Left colon (tissue), 2 donors: ENCODE measurements at places on chromosomes 12 and 14.

GRCh38 chr12:84995641-84996040 lies 40.4 kb downstream of the TSPAN19 start:
- no peak for DNase-seq

GRCh38 chr12:70321191-70321590 lies 44.9 kb upstream of the KCNMB4 start:
- no peak for DNase-seq

GRCh38 chr14:92930737-92931602 lies 8.0 kb downstream of the CHGA start:
- DNase-seq = no peak

DNA sequence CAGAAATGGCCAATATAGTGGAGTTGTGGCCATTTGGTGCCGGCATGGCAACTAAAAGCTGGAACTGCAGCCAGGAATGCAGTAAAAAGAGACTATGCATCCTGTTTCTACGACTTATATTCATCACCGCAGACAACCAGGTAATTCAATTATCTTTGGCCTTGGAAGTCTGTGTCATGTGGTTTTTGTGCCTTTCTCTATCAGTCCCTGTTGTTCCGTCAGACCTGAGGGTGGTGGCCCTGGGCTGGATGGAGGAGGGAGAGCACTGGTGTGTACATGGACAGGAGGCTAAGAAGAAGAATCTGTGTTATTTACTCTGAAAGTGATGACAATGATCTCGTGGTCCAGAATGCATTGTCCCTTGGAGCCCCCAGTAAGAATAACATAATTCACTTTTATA lies 852.6 kb downstream of the VRK1 start:
- DNase-seq = no peak

- no peak for DNase-seq
These were observed 87.8 kb upstream of the EEA1 start for GRCh38 chr12:93016752-93017350.

DNA sequence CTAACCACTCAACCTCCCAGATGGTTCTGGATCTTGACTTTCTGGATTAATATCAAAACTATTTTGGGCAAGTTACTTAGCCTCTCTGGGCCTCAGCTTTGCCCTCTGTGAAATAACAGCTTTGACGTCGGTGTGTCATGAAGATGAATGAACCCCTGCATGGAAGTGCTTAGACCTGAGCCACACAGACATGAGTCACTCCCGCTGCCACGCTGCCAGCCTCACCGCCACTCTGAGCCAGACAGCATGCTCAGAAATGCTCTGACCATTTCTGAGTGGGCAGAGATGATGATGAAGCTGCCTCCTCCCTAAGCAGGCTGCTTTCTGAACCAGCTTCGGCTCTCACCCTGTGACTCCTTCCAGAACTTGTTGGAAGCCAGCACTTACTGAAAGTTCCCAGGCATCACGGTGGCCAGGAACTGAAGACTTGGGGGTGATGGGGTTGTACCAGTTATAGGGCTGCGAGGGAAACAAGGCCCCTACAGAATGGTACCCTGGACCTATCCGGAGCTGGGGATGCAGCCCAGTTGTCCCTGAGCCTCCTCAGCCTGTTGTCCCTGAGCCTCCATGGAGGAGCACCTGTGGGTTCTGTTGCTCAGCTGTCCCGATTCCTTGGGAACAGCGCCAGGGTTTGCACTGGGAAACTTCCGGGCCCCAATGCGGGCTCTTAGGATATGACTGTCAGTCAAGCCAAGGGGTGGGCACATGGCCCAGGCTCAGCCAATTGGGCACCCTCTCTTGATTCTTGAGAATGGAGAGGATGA lies 2.0 kb upstream of the CCDC197 start:
- DNase-seq = peak; percentile 53

DNA sequence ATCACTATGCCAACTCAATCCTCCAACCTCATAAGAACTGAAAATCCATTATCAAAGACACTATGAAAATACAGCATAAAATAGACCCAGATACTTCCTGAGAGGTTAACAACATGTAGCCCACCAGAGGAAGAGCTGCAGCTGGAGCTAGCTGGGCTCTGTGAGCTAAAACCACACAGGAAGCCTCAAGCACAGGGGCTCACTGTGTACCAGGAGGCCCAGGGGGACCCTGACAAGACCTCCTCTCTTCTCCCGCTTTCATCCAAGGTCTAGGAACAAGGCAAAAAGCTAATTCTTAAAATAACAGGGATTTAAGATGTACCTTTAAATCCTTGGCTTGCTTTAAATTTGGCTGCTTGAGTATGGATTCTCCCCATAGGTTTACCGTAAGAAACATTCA lies 53.6 kb downstream of the EIF2S3B start:
- DNase-seq = no peak

GRCh38 chr12:38149395-38150073 lies 167.0 kb upstream of the ALG10B start:
- no peak for DNase-seq

DNA sequence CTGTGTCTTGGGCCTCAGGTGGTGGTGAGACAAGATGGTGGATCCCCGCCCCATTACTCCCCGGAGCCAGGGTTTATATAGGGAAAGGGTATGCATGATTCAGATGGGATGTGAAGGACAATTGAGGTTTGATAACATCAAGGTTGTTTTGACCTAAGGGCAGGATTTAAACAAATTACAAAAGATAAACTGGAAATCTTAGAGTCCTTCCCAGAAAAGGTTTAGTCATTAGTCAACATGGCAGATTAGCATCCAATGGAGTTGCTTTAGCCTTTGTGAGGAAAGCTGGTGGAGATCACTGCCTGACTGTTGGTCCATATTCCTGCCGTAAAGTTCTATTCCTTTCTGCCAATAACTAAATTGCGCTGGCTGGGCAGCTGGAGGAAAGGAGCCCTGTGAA lies 15.6 kb upstream of the FRMD6 start:
- DNase-seq = no peak

- no peak for DNase-seq
These were observed 20.6 kb downstream of the MAPK1IP1L start for GRCh38 chr14:55071870-55072640.

GRCh38 chr14:55381561-55381960 lies 30.1 kb downstream of the ATG14 start:
- DNase-seq = no peak

GRCh38 chr14:59463787-59464485 lies 1.2 kb downstream of the GPR135 start:
- DNase-seq = no peak

- no peak for DNase-seq
These were observed 355.3 kb upstream of the FKBP4 start for GRCh38 chr12:2439332-2440100.

- DNase-seq = no peak
These were observed 8.4 kb upstream of the EID3 start for GRCh38 chr12:104294927-104295668.

DNA sequence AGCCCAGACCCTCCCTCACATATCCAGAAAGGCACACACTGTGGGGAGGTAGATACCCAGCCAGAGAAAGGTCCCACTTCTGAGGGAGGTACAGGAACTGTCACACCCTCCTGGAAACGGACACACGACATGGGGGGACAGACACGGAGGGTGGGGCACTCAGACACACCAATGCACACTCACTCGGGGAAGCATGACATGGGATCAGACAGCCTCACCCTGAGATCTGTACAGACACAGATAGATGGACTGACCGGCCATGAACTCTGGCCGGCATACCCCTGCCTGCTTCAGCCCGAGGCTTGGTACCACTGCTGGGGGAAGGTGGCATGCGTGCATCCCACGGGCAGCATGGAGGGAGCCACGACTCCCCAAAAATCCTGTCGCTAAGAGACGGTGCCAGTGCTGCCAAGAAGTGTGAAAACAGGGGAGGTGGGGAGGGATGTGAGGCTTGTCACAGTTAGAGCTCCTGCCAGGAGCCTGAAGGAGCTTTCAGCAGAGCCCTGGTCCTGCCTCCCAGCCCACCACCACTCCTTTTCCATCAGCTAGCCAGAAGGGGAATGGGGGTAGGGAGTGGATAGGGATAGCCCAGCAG lies 571 bp downstream of the CPNE6 start:
- peak; percentile 21 for DNase-seq

DNA sequence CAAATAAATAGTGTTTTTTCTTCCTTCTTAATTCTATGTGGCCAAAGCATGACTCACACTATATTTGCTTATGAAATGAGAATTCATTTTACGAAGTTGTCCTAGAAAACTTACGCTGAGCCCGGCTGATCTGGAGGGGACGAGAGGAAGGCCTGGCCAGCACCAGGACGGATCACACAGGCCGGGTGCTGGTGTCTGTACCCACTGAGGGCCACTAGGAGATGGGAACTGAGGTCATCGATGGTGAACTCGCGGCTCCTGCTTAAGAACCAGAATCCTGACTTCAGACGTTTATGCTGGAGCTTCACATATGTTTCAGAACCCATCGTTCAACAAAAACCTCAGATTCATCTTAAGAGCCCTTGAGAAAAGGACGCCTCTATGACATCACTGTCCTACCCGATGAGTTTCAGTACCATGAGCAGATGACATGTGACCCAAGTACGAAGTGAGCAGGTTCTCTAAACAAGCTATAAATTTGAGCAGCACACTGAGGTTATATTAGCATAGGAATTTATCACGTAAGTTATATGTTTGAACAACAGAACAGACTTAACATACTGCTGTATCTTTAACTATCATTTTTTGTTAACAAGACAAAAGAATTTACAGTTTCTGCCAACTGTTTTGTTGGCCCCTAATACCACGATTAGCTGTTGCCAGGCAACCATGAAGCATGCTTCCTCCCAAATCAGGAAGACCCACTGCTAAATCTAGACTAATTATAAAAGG lies 111.9 kb downstream of the FOXN3 start:
- DNase-seq = peak; percentile 37

GRCh38 chr14:56789955-56790354 lies 20.3 kb downstream of the OTX2 start:
- no peak for DNase-seq

DNA sequence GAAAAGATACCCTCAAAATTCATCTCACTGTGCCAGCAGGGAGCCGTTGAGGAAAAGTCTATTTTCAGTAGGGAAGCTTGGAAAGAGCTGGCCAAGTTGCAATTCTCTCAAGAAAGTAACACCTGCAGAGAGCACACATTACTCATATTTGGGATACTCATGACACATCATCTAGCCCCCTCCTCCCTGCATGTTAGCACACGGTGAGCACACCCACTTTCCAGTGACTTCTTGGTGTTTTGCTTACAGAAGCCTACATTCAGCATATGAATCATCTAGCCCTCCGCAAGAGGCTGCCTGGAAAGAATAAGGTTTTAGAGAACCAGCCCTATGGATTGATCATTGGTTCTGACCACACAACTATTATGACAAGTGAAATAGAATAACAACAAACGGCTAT lies 124.5 kb downstream of the PTPRO start:
- no peak for DNase-seq

GRCh38 chr14:32657081-32657480 lies 281.6 kb upstream of the NPAS3 start:
- no peak for DNase-seq

DNA sequence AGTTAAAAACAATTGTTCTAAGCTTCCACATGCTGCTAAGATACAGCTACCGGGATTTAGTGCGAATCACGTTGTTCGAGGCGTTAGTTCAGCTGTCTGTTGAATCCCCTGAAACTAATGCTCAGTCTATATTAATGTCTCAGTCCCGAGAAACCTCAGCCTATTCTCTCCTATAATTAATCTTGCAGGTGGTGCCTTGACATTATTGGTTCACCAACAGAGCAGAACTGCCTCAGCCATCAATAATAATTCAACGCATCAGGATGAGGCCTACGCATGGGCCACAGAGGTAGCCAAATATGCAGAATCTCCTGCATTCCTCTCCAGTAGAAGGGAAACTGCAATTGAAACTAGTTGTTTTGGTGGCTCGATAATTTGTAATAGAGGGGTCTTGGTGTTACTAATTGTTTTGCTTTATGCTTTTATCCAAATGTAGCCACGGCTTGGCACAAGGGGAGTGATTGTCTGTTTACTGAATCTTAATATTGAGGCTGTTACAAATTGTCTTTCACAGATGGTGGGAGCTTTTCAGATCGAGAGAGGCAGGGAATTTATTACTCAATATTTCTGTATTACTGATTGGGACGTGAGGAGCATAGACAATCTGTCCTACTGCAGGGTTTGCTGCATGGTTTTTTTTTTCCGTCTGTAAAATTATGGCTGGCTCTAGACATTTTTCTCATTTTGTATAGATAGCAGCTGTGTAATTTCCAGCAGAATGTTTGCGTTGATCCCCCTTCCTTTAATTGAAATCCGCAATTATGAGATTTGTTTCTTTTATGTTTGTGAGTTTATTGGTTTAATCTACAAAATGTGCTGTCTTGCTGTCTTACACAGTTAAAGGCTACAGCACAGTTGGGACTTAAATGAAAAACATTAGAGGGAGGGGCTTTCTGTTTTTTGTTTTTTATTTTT lies 1036.5 kb upstream of the NOVA1 start:
- DNase-seq = no peak

DNA sequence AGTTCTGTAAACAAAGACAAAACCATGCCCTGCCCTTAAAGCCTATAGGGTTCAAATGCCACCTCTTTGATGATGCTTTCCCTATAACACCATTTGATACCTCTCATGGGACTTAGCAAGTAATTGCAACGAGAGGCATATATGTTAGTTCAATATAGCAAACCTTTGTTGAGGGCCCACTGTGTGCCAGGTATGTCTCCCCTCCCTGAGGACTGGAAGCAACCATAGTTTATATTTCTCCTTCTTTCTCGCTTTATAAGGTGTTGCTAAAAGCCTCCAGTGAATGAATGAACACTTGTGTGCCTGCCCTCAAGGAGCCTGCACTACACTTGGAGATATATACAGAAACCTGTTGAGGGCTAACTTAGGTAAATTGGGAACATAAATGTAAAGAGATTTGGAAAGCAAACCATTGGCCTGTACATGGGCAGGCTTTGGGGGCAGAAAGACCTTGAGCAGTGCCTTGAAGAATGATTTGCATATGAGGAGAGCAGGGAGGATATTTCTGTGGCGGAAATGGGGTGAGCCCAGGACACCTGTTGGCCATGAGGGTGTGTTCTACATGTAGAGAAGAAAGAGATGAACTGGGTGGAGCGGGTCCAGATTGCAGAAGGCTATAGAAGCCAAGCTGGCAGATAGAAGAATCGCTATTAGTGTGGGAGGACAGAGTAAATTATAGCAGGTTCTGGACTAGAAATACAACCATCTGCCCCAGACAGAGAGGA lies 1.8 kb upstream of the CKAP4 start:
- peak; percentile 68 for DNase-seq

- DNase-seq = no peak
These were observed 8.6 kb downstream of the ASB2 start for GRCh38 chr14:93967637-93968250.

DNA sequence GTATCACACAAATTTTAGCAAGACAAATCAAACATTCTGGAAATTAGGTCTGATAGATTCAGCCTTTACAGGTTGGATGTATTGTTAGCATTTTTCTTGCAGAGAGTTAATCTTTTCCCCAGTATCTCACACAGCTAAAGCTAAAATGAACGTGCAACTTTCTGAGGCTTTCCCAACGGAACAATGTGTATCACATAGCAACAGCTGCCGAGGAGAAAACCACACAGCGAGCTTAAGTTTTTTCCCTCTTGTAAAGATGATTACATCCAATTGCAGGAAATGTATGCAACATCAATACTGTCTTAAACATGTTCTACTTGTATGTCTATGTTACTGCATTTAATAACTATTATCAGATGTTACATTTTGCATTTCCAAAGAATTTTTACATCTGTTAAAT lies 182.2 kb downstream of the CCDC59 start:
- no peak for DNase-seq

GRCh38 chr14:73238941-73239340 lies 1.6 kb downstream of the PAPLN start:
- DNase-seq = no peak
